Activated T-helper 17 cell treated with anti-CD3 and anti-CD28 coated beads, Interleukin-2, amount 50 U/mL, for 72 hours (primary cell): ENCODE measurements at places on chromosomes 13 and 19. TPM values are rescaled to one million over a fixed set of nuclear protein-coding genes. Genes with fewer than 3 reads are reported as not detected.

The MUC16 gene
- total RNA-seq, result 0.02 TPM

The ZNF44 gene
- 6.6 TPM for total RNA-seq

- H3K27me3 ChIP-seq, result no peaks in the 10 kb centered on the region
- peak within 1 kb of the TSS; percentile 85 for H3K27ac ChIP-seq
- peaks cover 51% of the 10 kb centered on the region for H3K36me3 ChIP-seq
Measured at GRCh38 chr19:15449620-15450527, at the start of gene WIZ. WIZ (minus strand) TSS chr19:15449956; CDS start chr19:15448307, 1,649 bp downstream.

GRCh38 chr13:27973961-27974662 is 5.0 kb upstream of the CDX2 start:
- H3K27ac ChIP-seq, result no peak overlapping the region
- H3K4me3 ChIP-seq, result no peak overlapping the region
- peaks cover 5% of the 10 kb centered on the region for H3K4me1 ChIP-seq
- H3K36me3 ChIP-seq, result no peaks in the 10 kb centered on the region

DNA sequence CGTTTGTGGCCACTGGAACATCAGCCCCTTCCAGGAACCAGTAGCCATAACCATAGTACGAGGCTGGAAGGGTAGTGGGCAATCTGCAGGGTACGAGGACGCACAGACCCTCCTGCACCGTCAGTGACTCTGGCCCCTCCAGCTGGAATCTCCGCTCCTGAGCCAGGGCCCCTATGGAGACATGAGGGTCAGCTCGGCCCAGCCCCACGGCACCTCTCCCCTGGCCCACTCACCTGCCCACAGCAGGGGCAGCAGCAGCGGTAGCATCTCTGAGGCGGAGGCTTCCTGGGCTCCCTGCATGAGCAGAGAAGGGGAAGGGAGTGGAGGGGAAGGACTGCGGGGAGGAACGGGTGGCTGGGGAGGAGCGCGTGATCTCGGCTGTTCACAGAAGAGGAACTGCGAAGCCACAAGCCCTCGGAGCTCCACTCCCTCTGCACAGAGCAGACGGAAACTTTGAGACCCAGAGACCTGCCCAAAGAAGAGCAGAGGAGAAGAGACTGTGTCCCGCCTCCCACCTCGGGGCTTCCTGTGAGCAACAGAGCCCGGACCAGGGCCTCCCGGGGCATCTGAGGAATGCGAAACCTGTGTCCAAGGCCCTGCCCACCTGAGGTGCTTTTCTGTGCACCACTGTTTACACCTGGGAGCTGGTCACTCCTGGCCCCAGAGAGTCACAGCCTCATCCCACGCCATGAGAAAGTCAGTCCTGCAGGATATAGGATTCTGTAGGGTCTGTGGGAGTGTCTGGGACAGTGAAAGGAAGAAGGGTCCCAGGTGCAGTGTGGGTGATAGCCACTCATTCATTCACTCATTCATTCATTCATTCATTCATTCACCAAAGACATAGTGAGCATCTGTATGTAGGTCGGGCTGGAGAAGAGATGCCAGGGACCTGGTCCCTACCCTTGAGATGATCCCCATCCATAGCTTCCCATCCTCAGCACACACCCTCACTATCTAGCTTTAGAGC is at the start of gene SIGLEC6:
TSS of gene SIGLEC6 (minus strand) at position 322 of the 967 bp plus-strand sequence. CDS start at position 300, 22 bp downstream.
- no peak for ATAC-seq
- no peaks in the 10 kb centered on the region for H3K4me1 ChIP-seq
- no peak within 1 kb of the TSS for H3K4me3 ChIP-seq
- no peaks in the 10 kb centered on the region for H3K36me3 ChIP-seq
- no peak within 1 kb of the TSS for H3K27ac ChIP-seq

DNA sequence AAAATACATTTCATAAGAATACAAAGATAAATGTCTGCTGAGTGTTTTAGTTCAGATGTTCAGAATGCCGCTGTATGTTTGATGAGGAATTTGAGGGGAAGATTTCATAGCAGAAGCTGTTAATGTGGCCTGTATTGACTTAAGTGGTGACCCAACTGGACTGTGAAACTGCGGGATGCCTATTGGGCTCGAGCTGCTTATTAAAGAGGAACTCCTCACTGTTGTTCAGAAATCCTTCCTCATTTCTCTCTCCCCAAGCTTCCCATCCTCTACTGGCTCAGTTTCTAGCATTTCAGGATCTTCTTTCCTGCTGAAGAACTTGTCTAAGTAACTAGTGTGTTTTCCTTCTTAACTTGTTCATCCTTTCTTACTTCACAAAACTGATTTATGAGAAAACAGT is 20.4 kb downstream of the DGKH start:
- H3K27ac ChIP-seq, result no peak overlapping the region
- H3K27me3 ChIP-seq, result no peaks in the 10 kb centered on the region
- peaks cover 6% of the 10 kb centered on the region for H3K4me1 ChIP-seq
- no peak overlapping the region for H3K4me3 ChIP-seq

GRCh38 chr13:99484473-99484872 is 16.8 kb upstream of the TM9SF2 start:
- ATAC-seq, result peak; percentile 62
- no peak overlapping the region for H3K4me3 ChIP-seq
- H3K27me3 ChIP-seq, result no peaks in the 10 kb centered on the region
- H3K36me3 ChIP-seq, result peaks cover 10% of the 10 kb centered on the region
- peaks cover 4% of the 10 kb centered on the region for H3K4me1 ChIP-seq
- peak overlapping the region; percentile 13 for H3K27ac ChIP-seq

DNA sequence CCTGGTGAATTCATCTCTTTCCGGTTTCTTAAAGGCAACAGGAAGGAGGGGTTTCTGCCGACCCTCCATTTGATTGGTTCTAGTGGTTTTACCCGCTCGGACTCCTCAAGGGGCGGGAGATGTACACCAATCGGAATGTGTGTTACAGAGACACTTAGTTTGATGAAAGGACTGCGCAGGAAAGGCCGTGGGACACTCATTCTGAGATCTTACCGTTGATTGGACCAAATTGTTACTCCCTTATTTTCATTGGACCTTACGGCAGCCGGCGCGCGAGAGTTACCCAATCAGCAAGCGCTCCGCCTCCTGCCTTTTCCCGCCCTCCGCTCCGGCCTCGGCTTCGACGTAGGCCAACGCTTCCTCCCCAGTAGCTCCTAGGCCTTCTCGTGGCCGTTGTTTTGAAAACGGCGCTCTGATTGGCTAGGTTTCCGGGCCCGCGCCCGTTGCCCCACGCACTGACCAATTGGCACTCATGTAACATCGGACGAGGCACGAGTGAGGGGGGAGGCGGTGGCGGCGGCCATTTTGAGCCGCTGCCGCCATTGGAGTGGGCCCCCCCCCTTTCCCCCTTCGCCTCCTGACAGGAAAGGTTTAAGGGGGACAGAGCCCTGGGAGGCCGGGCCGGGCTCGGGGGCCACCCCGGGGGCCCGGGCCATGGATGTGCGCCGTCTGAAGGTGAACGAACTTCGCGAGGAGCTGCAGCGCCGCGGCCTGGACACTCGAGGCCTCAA is at the start of gene HNRNPUL1:
TSS of gene HNRNPUL1 (plus strand) at position 523 of the 731 bp plus-strand sequence. CDS start at position 655, 132 bp downstream.
- ATAC-seq, result peak; percentile 68
- peak within 1 kb of the TSS; percentile 100 for H3K27ac ChIP-seq
- H3K4me3 ChIP-seq, result peak within 1 kb of the TSS; percentile 88
- peaks cover 69% of the 10 kb centered on the region for H3K36me3 ChIP-seq
- peaks cover 29% of the 10 kb centered on the region for H3K4me1 ChIP-seq
- H3K27me3 ChIP-seq, result no peaks in the 10 kb centered on the region

GRCh38 chr19:41909706-41910105 is 18.5 kb downstream of the ERFL start:
- peaks cover 44% of the 10 kb centered on the region for H3K36me3 ChIP-seq
- no peak for ATAC-seq
- H3K4me1 ChIP-seq, result peaks cover 23% of the 10 kb centered on the region
- H3K27ac ChIP-seq, result no peak overlapping the region
- H3K4me3 ChIP-seq, result no peak overlapping the region
- peaks cover 27% of the 10 kb centered on the region for H3K27me3 ChIP-seq

- no peaks in the 10 kb centered on the region for H3K27me3 ChIP-seq
- H3K36me3 ChIP-seq, result no peaks in the 10 kb centered on the region
- H3K4me1 ChIP-seq, result no peaks in the 10 kb centered on the region
Measured at GRCh38 chr13:108834193-108834592, 204.8 kb downstream of the MYO16 start.

DNA sequence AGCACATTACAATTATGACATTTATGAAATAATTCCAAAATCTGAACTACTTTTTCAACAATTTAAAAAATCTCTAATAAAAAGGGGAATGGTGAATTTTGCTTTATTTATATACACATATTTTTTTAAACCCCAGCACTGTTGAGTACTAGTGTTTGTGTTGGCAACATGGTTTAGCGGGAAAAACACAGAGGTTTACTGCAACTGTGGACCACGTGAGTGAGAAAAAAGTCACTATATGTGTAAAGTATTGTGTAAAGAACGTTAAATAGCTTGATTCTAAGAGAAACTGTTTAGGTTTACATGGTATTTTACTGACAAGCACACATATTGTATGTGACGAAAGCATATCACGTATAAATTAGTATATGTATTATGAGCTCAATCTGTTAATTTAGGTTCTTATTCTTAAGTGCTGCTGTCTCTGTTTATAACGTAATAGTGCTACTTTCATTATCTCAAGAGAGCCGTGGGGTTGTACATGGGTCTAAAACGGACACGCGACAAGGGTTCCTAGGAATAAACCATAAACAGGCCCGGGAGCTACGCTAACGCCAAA is 617 bp downstream of the SKA3 start:
- no peaks in the 10 kb centered on the region for H3K27me3 ChIP-seq
- ATAC-seq, result no peak
- peaks cover 35% of the 10 kb centered on the region for H3K36me3 ChIP-seq
- H3K4me1 ChIP-seq, result peaks cover 5% of the 10 kb centered on the region
- peak overlapping the region; percentile 98 for H3K4me3 ChIP-seq

GRCh38 chr13:28058866-28059613 is 41.3 kb downstream of the FLT3 start:
- no peaks in the 10 kb centered on the region for H3K4me1 ChIP-seq
- H3K27me3 ChIP-seq, result peaks cover 18% of the 10 kb centered on the region
- H3K36me3 ChIP-seq, result no peaks in the 10 kb centered on the region
- H3K4me3 ChIP-seq, result no peak overlapping the region
- H3K27ac ChIP-seq, result no peak overlapping the region

DNA sequence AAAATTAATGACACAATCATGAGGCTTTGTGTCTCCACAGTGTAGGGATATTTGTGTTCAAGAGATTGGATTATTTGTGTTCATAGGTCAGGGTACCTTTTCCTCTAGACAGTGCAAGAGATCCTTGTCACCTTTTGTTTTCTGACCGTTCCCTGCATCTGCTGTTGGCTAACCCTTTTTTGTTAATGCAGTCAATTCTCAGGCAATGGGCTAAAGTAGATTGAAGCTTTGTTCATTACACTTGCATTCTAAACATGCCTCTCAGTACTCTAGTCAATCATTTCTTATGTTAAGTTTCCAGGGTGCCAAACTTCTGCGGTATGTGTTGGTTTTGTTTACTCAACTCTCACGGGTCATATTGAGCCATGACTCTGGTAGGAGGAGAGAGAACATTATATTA is 1.8 kb upstream of the MED4 start:
- H3K27ac ChIP-seq, result no peak overlapping the region
- peaks cover 15% of the 10 kb centered on the region for H3K4me1 ChIP-seq
- no peaks in the 10 kb centered on the region for H3K27me3 ChIP-seq

- peaks cover 9% of the 10 kb centered on the region for H3K4me1 ChIP-seq
Measured at GRCh38 chr13:113770937-113771336, 11.9 kb downstream of the TMEM255B start.
